ENCODE measurements at places on chromosomes 12 and 14.

DNA sequence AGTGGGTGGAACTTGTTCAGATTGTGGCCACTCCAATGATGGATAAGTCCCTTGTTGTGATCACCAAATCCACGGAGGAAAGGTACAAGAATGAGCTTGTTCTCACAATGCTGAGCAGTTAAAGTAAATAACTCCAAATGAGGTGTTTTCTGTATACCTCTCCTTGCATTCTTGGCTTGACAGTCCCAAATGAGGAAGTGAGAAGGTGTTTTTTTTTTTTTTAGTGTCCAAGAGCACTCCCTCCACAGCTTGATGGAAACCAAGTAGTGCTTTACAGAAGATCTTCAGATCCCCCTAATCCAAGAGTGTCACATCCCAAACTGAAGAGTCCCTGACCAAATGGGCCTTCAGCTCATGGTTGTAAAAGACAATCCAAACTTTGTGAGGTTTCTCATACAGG is 153.6 kb downstream of the ATP23 start:
- no peak for DNase-seq

DNA sequence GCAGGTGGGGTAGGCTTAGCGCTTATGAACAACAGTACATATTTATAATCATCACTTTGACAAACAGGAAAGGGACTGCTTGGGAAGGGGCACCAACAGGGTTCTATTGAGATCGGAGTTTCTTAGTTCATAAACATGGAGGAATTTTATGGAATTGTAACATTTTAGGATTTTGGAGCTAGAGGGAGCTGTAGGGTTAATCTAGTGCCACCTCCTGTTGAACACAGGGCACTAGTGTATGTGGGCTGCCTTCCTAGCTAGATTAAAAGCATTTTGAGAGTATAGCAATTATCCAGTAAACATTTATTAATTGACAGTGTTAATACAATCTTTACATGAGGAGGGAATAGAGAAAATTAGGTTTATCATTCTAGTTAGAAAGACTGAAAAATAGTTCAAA is 23.1 kb upstream of the TBC1D30 start:
- DNase-seq = no peak

- no peak for DNase-seq
Measured at GRCh38 chr12:81942594-81942993, 183.4 kb upstream of the PPFIA2 start.

GRCh38 chr14:50943261-50943942 is 881 bp downstream of the PYGL start:
- DNase-seq = no peak

GRCh38 chr12:66647034-66647691 is 31.7 kb downstream of the GRIP1 start:
- no peak for DNase-seq
